ENCODE measurements at places on chromosomes 1 and 21.

- DNase-seq = no peak
Measured at GRCh38 chr1:214220891-214221290, 60.1 kb upstream of the SMYD2 start.

GRCh38 chr1:37169241-37169640 lies 134.9 kb upstream of the GRIK3 start:
- DNase-seq = no peak

GRCh38 chr1:41650028-41650880 lies 165.8 kb upstream of the EDN2 start:
- DNase-seq = no peak

DNA sequence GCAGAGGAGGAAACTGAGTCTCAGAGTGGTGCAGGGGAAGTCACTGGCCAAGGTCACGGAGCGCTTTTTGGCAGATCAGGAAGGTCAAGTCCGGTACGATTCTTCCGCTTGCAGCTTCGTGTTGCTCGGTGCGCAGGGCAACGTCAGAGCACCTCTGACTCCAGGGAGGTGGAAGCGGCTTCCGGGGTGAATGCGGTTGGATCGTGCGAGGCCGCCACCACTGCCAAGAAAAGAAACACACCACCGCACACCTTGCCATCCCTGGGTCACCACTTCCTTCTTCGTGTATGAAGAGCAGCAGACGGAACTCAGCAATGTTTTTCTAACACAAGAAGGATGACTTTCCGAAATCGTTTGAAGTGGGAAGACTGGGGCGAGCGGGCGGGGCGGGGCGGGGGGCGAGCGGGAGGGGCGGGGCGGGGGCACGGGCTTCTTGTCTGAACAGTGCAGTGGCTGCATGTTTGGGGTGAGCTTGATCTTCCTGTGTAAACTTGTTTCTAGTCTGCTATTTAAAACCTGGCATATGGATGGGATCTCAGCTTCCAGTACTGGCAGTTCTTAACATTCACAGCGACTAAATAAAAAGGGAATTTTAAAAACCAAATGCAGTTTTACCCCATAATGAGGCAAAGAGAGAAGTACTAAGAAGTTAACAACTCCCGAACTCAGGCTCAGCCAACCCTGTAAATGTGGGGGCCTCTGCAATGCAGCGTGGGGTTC lies 300.0 kb downstream of the RRAGC start:
- no peak for DNase-seq

DNA sequence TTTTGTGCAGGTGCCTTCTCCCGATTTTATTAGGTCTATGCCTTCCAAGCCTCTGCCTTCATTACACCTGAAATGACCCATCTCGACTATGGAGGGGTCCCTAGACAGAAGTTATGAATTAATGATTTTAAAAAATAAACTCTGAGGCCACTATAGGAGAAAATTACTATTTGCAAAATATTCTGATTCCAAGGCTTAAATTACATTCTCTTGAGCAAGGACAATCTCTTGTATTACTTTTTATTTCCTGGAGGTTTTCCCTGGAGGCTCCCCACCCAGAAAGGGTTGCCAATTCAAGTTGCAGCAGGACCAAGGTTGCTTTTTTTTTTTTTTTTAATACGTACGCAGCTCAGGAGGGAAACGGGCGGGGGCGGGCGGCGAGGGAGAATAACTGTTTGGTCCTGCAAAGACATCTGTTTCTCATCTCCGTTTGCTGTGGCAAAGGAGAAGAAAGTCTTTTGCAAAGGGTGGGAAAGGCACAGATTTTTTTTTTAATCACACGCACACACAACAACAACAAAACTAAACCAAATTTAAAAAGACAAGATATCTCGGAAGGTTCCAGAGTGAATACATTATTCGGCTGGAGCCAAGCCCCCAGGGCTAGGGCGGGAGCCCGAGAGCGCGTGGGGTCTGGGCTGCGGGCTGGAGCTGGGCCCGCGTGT lies 618 bp upstream of the SERTAD4 start:
- DNase-seq = no peak

DNA sequence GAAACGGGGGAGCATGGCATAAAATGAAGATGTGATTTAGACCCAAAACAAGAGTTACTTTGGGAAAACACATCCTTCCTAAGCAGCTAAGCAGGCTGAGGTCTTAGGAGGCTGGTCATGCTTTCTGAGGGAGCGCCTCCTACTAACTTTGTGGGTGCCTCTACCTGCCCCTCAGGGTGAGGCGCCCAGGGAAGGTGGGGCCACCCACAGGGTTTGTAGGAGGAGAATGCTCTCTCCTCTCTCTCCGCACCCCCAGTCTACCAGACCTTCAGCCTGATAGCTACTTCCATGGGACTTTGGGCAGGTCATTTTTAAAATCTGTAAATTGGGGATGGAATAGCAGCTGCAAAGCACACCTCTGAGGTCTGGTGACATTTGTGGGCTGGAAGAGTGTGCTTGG lies 23.8 kb downstream of the SLC27A3 start:
- DNase-seq = no peak

DNA sequence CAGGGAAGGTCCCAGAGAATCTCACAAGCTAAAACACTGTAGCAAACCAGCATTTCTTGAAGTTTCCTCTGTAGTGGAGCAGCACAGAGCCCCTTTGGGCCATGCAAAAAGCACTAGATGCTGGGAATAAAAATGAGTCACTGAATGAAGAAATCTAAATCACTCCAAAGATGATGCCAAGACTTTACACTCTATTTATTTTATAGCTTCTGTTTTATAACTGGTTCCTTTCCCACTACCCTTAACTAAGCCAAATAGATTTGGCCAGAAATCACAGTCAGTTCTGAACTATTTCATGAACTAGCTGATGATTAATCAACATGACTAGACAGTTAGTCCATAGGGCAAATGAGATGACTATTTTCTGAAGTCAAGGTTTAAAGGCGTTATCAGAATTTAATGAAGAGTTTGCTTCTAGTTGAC lies 89.5 kb downstream of the SCMH1 start:
- DNase-seq = no peak
